ENCODE measurements at places on chromosomes 1 and 21.

DNA sequence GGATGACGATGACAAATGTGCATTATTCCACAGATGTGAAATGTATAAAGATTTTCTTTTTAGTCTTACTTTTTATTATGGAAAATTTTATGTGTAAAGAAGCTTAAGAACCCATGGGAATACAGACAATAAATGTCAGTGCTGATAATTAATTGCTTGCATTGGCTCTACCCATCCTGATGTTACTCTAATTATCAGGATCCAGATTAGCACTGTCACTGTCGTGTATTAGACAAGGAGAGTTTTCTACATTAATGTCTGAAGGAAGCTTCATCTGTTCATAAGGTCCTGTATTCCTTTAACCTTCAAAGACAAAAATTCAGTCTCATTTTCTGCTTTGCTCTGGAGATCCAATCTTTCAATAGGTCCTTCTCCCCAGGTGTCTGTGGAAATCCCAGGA, 259.1 kb upstream of the ADAMTS5 start:
- DNase-seq, result no peak

DNA sequence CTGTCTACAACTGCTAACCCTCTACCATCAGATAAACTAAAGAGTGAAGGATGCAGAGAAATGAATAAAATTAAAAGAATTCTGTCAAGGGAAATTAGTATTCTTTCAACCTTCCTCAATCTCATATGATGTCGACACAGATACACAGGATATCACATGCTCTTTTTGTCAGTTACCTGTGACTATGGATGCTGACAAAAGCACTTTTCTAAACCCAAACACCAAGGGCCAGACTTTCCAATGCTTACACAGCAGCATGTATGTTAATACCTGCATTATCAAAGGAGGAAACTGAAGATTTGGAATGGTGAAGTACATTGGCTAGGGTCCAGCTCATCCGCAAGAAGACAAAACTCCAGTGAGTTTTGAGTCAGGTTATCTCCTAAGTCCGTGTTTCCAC, 294.0 kb downstream of the SMYD3 start:
- no peak for DNase-seq

- no peak for DNase-seq
Observed at GRCh38 chr1:186440584-186440983, 20.3 kb downstream of the PDC start.

GRCh38 chr21:43869486-43870325, 4.7 kb downstream of the AGPAT3 start:
- no peak for DNase-seq

- no peak for DNase-seq
Observed at GRCh38 chr1:237250055-237250454, 208.1 kb downstream of the RYR2 start.

- no peak for DNase-seq
Observed at GRCh38 chr1:38266197-38266520, 219.6 kb upstream of the POU3F1 start.

- DNase-seq, result no peak
Observed at GRCh38 chr1:26814893-26815292, 11.6 kb upstream of the ZDHHC18 start.

- DNase-seq, result no peak
Observed at GRCh38 chr1:59511476-59512465, 214.9 kb downstream of the FGGY start.

DNA sequence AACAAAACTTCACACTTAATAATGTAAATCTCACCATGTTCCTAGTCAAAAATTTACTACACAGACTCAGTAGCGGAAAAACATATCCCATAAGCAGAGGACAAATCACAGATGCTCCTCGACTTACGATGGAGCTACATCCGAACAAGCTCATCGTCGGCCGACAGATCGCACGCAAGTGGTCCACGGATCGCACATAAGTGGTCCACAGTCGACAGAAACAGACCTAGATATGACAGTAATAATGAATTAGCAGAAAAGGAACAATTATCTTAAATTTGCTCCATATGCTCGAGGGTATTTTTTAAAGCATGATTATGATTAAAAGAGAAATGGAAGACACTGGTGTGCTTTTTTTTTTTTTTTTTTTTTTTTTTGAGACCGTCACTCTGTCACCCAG, 36.3 kb downstream of the WDR4 start:
- no peak for DNase-seq

DNA sequence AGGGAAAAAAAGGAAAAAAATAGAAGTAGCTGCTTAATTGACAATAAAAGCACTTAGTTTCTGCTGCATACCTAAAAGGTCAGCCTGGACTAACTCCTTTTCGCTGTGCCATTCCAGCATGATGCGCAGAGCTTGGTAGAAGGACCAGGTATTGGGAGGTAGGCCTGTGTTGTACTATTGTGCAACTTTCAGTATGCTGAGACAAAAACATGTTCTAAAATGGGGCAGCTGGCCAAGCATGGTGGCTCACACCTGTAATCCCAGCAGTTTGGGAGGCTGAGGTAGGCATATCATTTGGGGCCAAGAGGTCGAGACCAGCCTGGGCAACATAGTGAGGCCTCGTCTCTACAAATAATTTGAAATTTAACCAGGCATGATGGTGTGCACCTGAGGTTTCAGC, 15.0 kb upstream of the SCCPDH start:
- DNase-seq, result no peak

GRCh38 chr1:46630719-46631118, 14.1 kb upstream of the MOB3C start:
- DNase-seq, result no peak

DNA sequence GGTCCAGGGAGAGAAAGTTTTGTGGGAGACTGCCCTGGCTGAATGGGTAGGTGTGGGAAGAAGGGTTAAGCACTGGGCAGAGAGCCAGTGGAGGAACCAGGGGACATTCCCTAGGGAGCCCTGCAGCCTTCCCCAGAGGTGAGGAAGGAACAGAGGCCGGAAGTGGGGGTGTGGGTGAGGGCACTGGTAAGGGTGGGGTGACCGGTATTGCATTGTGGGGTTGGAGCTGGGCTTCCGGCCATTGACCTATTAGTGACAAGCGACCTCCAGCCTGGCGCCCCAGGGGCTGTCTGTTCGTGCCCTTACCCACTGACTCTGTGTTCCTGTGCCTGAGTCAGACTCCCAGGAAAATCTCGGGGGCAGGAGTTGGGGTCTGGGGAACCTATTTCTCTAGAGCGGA, 3.5 kb upstream of the TSPAN1 start:
- no peak for DNase-seq

DNA sequence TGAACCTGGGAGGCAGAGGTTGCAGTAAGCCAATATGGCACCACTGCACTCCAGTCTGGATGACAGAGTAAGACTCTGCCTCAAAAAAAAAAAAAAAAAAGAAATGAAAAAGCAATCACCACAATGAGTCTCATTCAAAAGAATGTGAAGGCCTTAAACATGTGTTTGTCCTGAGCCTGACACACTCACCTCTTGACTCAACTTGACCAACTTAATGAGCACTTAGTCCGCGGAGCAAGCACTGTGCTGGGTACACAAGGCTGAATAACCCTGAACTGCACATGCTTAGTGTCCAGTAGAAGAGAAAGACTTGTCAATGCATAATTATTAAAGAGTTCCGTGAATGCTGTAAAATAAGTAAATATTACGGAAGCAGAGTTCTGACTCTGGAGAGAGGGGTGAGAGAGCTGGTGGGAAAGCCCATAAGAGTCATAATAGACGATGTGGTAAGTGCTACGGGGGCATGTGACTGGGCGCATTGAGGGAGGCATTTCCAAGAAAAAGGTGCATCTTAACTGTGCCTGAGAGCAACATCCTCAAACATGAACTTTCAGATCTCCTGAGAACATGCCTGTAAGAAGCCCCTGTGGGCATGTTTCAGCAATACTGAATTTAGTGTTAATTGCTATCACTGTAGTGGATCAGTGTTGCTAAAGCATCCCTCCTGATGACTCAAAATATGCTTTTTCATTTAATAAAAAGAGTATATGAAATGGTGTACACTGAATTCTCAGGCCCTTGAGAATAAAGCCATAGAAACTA, 27.2 kb downstream of the MCOLN2 start:
- no peak for DNase-seq

GRCh38 chr1:173084292-173084691, 33.6 kb upstream of the TNFSF18 start:
- no peak for DNase-seq

DNA sequence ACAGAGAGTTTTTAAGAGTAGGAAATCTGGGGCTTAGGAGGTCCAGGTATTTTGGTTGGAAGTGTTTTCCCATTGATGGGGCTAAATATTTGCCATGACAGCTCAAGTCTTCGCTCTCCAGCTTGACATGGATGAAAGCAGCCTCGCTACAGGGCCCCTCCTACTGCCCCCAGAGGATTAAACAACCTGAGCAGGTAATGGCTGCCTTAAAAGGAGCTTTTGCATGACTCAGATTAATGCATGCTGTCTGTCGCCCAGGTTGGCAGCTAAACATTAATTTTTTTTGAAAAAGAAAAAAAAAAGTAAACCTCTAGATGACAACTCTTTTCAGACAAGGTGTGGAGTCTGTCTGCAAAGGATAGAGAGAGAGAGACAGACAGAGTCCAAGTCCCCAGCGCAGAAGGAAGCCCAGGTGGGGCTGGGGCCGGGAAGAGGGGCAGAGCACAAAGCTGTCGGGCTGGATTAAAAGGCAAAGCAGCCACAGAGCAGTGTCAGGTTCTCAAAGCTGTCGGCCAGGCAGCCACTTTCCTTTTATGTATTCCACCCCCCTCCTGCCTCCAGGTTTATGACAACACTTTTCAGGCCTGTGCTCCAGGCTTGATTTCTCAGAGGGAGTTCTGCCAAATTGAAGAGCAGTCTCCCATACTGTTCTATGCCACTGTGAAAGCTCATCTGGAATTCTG, 127.9 kb downstream of the CLIC6 start:
- no peak for DNase-seq

GRCh38 chr1:206551986-206552326, 44.6 kb downstream of the RASSF5 start:
- DNase-seq, result no peak

- DNase-seq, result no peak
Observed at GRCh38 chr1:58818976-58819375, 35.1 kb upstream of the JUN start.

DNA sequence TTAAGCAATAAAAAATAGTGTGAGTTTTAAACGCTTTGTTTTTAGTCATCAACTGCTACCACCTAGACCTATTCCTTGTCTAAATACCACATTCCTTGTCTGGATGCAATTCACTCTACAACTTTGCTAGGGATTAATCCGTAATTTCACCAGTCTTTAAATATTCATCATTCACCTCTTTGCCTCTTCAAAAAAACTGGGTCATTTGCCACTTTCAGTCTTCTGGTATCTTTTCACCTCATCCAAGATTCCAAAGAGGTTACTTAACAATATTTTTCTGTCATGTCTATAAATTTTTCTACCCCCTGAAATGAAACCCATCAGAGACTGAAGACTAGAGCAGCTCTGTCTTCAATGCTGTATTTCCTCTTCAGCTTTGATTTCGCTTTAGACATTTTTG, 9.5 kb downstream of the PALMD start:
- DNase-seq, result no peak

DNA sequence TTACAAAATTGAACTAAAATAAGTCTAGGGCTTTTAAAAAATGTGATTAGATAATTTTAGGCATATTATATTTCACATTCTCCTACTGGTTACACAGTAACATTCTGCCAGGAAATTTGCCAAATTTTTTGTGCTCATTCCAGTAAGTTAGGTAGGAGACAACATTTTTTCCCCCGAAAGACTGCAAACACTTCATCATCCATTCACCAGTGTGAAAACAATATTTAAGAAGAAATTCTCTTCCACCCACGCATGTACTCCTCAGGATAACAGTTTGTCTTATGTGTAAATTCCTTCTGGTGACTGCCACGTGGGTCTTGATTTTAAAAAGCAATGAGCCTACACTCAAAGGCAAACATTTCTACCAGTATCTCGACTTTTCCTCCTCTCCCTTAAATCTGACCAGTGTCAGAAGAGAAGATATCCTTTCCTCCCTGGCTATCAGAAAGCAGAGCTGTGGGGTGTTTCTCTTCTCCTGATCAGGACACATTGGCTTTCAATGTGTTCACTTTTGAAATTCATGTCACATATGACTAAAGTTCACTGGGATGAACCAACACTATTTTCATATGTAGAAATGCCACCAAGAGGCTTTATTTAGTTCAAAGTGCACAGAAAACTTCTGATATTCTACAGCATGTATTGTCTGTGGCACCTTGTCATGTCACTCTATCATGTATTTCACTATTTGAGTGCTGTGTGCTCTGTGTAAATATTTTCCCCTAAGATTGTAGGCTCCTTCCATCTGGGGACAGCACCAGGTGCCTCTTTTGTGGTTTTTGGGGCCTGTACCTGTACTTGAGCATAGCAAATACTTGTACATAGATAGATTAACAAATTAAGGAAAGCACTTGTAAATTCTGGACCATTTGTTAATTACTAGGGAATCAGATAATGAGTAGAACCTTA, 38.6 kb downstream of the LHX9 start:
- DNase-seq, result no peak

DNA sequence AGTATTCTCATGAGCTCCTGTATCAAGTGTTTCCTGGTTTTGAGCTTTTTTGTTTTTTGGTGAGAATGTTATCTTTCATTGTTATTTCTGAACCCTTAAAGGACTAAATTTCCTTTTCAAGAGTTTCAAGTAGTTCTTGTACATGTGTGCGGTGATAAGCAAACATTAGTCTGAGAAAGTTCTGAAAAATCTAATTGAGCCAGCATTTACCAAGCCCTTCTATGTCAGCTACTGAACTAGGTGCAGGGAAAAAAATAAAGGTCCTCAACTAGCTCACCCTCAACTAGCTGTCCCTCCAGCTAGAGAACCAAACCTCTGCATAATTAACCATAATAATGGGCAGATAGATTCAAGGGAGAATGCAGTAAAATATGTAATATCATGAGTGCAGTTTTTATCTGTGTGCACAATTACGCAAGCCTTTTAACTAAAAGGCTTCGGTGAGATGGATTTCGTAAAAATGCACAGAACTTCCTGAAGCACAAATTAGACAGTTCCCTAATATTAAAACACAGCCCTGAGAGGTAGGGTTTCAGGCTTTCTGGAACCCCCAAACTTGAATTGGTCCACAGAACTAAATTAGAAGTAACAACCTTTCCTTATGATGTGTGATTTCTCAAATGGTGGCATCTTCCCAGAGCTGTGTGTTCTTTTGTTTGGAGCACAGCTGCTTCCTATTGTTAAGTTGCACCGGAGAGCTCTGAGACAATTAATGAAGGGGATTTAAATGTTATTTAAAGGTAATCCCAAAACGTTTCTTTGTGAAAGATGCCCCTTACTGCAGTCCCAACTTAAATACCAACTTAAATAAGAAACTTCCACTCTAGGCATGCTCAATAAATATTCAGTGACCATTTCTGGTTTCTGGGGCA, 165.8 kb downstream of the NFIA start:
- no peak for DNase-seq

GRCh38 chr1:220367833-220368232, 95.6 kb upstream of the RAB3GAP2 start:
- no peak for DNase-seq

- no peak for DNase-seq
Observed at GRCh38 chr1:160429702-160430535, 29.6 kb downstream of the VANGL2 start.

DNA sequence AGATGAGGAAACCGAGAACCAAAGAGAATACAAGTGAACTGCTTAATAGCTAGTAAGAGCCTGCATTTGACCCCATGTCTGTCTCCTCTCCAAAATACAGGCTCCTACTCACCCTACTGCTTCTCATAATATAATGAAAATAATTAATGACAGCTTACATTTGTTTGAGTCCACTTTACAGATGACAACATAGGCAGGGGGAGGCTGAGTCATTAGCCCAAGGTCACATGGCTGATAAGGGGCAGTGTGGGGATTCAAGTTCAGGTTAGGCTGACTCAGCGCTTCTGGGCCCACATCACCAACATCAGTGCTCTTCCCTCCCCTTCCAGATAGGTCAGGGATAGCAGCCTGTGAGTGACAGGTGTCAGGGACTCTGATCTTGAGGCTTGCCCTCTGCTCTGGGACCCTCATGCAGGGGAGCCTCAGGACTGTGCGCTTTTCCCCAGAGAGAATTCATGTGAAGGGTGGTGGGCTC, 16.2 kb downstream of the AZIN2 start:
- no peak for DNase-seq
